ENCODE measurements at places on chromosomes 11 and 22.

- DNase-seq = no peak
These were observed 741.8 kb upstream of the LUZP2 start for GRCh38 chr11:23755076-23755475.

GRCh38 chr11:38438091-38438490 is 1840.1 kb upstream of the RAG2 start:
- DNase-seq = no peak

DNA sequence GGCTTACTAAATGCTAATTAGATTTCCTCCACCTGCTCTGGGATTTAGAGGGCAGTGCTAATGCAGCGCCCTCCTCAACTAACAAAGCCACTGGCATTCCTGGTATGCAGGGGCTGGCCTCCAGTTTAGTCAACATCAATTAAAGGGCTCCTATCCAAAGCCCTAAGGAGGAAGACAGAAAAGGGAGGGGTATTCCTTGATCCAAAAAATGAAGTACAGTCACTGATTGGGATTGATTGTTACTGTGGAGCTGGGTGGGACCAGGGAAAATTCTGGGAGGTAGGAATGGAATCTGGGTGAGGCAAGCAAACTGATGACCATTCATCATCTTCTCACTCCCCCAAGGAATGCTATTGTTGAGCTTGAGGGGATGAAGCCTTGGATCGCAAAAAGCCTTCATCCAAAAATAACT is 52.2 kb downstream of the GAB2 start:
- no peak for DNase-seq

DNA sequence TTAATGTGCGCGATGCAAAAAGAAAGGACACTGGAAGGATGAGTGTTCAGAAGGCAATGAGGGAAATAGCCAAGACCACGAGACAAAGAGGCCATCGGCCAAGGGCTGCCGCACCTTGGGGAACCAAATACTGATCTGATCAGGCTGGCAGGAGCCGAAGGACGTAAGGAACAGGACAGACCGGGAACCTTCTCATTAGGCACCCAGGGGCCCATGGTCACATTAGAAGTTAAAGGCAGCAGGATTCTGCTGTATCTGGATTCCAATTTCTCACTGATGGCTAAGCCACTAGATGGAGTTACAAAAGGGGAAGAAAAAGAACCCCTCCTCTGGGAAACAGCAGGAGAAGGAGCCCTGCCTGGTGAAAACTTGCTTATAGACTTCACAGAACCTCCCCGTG is 28.8 kb upstream of the CPT1A start:
- DNase-seq = no peak

DNA sequence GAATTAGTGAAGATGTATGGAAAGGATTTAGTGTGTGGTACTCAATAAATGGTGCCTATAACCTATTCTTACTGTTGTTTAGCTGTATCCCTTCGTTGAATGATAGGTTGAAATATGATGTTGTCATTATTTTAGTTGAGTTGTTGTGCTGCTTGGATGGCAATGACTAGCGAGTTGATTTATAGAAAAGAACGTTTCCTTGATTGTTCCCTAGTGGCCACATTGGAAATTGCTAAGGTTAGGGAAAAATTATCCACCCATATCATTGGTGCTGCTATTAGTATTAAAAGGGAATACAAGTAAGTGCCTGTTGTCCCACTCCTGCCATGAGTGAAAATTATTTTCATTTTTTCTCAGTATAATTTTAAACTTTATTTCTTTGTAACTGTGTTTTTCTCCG is 14.5 kb downstream of the EMSY start:
- no peak for DNase-seq

DNA sequence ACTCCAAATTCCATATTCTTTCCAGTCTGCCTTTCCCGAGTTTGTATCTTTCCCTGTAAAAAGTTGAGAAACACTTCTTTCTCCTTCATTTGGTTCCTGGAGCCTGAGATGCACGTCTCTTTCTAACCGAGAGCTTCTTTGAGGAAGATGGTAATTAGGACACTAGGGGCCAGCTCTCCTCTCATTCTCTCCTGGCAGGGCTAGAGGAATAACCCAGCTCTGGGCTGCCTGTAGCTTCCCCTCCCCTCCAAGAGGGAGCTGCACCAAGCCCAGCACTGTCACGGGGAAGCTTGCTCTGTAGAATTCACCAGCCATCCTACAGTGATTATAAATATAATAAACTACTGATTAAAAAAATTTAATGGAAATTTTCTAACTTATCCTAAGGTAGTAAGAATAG is 26.9 kb downstream of the UBASH3B start:
- DNase-seq = no peak

DNA sequence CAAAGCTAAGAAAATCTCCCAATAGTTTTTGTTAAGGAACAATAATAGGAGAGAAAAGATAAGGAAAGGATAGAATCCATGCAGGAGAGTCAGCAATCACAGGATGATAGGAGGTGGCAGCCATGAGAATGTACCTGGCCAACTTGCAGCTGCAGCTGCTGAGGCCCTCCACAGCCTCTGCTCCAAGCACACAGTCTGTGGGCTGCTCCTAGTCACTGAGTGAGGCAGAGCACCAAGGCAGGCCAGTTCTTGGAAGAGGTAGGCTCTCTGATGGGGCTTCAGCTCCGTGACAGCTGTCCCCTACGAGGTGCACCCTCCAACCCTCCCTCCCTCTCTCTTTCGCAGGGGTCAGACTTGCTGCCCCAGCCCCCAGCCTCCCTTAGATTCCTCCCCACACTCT is 5.5 kb upstream of the KCNJ1 start:
- DNase-seq = no peak

GRCh38 chr11:17014833-17015626 is 816 bp upstream of the PLEKHA7 start:
- DNase-seq = peak; percentile 12

DNA sequence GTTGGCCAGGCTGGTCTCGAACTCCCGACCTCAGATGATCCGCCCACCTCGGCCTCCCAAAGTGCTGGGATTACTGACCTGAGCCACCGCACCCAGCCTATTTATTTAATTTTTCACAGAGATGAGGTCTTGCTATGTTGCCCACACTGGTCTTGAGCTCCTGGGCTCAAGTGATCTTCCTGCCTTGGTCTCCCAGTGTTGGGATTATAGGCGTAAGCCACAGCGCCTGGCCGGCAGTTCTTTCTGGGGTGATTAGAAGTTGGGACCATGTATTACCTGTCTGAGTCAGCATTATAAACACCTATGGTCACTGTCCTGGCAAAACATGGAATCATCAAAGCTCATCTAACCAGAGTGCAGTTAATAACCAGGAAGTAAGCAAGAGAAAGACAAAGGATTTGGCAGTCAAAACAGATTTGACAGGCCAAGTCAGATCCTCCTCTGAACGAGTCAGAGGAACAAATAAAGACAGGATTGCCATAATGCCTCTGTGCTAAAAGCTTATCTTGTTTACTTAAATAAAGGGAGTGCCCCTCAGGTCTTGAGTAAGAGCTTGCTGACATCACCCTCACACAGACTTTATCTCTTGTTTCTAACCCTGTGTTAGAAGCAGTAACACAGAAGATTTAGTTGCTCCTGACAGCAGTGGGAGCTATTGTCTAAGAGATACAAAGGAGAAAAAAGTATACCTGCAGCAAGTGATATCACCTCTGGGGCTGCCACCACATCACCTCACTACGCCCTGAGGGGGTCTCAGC is 3.7 kb downstream of the SERPIND1 start:
- DNase-seq = no peak

DNA sequence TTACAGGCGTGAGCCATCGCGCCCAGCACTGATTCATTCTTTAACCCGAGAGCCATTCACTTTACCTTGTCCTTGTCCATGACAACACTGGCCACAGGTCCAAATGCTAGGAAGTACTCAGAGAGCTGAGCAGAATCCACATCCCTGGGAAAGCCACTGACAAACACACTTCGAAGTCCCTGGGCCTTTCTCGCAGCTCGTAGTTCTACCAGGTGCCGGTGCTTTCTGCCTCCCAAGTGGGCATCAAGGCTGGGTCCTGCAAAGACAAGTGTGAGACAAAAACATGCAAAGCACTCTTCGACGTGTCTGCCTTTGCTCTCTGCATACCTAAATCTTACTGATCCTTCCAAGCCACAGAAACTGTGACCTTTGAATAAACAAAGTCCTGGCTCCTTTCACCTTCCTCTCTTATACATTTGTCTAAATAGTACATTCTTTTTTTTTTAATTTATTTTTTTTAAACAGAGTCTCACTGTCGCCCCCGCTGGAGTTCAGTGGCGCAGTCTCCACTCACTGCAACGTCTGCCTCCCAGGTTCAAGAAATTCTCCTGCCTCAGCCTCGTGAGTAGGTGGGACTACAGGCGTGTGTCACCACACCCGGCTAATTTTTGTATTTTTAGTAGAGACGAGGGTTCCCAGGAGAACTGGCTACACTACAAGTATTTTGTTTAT is 2.2 kb downstream of the TUT1 start:
- DNase-seq = no peak

DNA sequence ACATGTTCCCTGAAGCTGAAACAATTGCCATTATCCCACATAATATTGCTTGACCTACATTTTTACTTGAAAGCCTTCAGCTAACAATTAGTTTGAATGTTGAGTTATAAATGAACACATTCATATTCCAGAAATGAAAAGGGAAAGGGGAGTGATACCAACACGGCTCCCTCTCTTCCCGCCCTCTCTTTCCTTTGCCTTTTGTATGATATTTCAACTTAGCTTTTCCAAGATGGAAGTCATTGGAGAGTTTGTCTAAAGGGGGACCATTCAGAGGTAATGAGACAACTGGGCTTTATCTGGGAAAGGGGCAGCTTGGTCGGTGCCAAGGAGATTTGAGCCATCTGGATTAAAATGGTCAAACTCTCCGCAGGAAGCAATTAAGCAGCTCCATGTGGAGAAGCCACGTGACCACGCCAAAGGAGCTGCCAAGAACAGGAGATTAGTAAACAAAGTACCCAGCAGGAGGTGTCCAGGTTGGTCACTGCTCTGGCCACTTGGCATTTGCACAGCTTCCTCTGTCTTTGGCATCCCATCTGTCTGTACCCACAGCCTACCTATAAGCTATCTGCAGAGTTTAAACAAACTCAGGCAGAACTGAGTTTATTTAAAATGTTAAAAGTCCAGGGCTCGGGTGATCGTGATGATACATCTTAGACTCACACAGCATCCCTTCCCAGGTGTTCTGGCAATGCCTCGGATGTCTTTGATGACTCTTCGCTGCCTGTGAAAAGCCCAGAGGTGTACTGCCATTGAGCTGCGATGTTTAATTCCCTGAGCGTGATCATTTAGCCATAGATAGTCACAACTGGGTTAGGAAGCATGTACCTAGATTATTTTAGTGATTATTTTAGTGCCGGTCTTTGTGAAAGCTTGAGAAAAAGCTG is 735.9 kb downstream of the NTM start:
- no peak for DNase-seq

DNA sequence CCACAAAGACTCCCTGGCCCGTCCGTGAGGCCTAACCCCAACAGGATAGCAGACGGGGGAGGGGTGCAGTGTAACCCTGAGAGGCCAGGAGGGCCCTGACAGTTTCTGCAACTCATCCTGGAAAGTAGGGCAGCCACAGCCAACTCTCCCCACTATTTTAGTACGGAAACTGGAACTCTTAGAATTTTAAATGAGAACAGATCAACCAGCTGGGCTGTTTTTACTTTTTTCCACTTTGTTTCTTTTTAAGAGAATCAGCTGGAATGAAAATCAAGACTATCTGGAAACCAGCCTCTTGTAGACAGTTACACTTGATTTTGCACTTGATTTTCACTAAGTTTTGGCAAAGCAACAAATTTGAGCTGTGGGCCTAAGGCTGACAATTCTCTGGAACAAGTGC is 42.7 kb upstream of the NRIP3 start:
- DNase-seq = no peak

DNA sequence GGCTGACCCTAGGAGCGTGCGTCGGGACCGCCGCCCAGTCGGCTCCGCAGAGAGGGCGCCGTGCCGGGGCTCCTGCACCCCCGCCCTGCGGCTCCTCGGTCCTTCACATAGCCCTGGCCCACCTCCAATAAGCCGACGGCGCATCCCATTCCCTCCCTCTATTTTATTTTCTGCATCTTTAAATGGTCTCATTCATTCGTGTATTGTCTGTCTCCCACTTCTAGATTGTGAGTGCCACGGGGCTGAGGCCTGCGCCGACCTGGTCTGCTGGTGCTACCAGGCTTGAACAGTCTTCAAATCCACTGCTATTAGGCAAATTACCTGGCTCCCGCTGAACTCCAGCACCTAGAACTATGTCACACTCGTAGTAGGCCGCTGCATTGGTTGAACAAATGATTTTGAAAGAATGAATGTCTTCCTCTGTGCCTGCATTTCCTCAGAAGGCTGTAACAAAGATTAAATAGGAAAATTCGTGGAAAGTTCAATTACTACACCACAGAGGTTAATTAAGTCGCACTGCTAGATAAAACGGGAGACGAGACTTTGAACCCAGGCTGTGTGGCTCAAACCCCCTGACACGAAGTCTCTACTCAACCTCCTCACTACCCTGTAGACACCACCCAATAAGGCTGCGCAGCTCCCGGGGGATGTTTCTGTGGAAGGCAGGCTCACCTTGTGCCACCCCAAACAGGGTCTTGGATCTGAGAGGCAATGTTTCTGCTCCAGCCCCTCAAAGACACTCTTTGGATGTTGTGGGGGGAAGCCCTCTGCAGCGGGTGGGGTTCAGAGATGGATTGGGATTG is 1.2 kb upstream of the PPP1R14B start:
- DNase-seq = no peak

All from activated T-cell treated with anti-CD3 and anti-CD28 coated beads for 48 hours (primary cell).